ENCODE measurements at places on chromosomes 5 and 9.

DNA sequence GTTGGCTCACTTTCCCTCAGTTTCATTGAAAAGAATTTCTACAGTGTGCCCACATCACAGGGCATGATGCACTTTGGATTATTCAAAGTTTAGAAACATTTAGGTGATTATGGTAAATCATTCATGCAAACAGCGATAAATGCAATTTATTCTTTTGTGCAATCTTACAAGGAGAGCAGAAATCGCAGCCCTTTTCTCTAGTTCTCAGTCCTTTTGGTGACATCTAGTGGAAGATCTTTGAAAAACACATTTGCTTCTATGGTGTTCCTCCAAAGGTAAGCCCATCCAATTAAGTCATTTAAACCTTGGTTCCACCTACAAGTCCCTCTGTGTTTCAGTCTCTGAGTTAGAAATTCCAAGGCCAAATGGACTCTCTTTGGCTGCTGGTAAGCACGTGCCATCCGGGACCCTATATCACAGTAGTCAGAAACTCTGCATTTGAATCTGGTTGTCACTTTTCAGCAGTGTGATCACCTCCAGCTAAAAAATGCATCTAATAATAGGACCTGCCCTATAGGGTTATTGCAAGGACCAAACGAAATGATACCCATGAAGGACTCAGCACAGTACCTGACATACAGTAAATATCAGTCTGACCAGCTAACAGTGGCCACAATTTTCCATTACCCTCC lies 66.4 kb downstream of the MACROH2A1 start:
- DNase-seq, result no peak

- no peak for DNase-seq
Observed at GRCh38 chr5:3958389-3958788, 362.8 kb downstream of the IRX1 start.

GRCh38 chr9:133252301-133253020 lies 22.5 kb downstream of the ABO start:
- no peak for DNase-seq

- no peak for DNase-seq
Observed at GRCh38 chr5:153896701-153897100, 142.0 kb downstream of the FAM114A2 start.

- no peak for DNase-seq
Observed at GRCh38 chr9:14361074-14361473, 47.1 kb upstream of the NFIB start.

GRCh38 chr5:132754947-132755346 lies 7.7 kb downstream of the CCNI2 start:
- no peak for DNase-seq

DNA sequence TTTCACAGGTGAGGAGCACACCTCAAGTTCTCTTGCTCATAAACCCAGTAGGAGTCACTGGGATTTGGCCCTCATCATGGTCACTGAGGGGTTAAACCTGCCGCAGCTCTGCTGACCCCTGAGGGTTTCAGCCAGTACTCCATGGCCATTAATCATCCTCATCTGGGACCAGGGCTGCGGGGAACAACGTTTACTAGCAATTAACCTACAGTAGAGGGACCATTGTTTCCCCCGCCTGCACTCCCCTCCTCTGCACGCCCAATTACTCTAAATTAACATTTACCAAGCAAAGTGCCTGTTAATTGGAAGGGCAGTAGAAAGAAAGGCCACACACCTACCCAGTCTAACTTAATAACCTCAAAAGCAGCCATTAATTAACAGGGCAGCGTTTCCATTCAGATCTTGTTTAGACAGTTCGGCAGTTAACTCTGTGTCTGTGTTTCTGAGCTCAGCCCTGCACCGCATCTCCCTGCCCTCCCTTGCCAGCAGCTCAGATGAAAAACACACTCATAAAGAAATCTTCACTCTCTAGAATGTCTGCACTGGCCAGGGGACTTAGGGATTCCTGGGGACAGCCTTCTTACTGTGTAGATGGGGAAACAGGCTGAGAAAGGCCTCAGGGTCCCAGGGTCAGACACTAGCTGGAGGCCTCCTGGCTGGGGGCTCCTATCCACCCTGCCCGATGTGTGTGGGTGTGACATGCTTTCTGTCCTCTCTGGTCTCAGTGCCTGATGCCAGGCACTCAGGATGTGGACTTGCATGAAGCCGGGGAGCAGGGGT lies 51.6 kb downstream of the ALG2 start:
- no peak for DNase-seq

GRCh38 chr9:129640086-129640870 lies 1.7 kb downstream of the ASB6 start:
- DNase-seq, result no peak

DNA sequence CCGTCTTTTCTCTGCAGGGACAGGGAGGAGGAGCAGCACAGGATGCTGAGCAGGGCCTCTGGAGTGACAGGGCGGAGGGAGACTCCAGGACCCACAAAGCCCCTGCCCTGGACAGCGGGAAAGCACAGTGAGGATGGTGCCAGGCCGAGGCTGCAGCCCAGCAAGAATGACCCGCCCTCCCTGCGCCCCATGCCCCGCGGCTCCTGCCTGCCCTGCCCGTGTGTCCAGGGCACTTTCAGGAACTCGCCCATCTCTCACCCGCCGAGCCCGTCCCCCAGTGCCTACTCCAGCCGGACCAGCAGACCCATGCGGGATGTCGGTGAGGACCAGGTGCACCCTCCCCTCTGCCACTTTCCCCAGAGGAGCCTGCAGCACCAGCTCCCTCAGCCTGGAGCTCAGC lies 9.1 kb upstream of the EXOC3 start:
- DNase-seq, result no peak

- DNase-seq, result peak; percentile 88
Observed at GRCh38 chr9:128455849-128456612, at the start of gene ODF2. Gene ODF2, plus strand, starts transcription at chr9:128456006. Its CDS starts 86 bp downstream, at chr9:128456092.

DNA sequence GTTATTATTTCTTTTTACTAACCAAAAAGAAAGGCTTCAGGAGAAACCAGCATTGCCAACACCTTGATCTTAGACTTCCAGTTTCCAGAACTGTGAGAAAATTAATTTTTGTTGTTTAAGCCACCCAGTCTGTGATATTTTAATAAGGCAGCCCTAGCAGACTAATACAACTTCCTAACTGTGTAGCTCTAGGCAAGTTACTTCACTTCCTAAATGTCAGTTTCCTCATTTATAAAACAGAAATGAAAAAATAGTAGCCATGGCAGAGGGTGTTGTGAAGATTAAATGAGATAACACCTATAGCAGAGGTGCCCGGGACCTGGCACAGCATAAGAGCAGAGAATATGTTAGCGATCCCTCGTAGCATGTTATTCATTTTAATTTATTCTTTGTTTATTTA lies 66.6 kb upstream of the HAND1 start:
- no peak for DNase-seq

DNA sequence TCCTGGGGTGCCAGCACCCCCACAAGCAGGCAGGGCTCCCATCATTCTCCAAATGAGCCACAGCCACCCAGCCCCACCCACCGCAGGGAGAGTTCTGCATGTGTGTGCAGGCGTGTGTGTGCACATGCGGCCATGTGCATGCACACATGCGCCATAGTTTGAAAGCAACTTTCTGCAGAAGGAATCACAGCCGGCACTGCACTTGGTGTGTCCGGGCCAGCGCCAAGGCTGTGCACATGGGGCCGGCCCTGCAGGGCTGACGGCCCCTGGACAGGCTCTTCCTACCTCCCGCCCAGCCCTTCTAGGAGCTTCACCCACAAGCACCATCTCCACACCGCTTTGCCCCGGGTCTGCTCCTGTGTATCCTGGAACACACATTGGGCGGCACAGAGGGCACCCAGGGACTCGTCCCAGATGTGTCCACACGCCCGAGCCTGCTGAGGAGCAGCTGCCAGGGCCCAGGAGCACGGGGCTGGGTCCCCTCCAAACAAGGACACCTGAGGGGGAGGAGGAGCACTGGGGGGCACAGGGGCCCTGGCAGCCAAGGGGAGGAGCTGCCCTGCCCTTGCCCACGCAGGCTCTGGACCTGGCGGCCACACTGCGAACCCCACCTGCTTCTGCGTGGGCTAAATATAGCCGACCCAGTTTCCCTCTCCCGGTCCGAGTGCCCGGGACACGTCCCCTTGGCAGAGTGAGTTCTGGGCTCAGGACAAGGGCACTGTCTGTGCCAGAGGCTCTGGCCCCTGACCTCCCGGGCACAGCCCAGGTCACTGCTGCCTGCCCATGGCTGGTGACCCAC lies 19.1 kb downstream of the TPPP start:
- no peak for DNase-seq

- DNase-seq, result no peak
Observed at GRCh38 chr9:93541581-93542349, 34.6 kb upstream of the PHF2 start.

- no peak for DNase-seq
Observed at GRCh38 chr9:129496473-129497004, 124.4 kb downstream of the C9orf50 start.

DNA sequence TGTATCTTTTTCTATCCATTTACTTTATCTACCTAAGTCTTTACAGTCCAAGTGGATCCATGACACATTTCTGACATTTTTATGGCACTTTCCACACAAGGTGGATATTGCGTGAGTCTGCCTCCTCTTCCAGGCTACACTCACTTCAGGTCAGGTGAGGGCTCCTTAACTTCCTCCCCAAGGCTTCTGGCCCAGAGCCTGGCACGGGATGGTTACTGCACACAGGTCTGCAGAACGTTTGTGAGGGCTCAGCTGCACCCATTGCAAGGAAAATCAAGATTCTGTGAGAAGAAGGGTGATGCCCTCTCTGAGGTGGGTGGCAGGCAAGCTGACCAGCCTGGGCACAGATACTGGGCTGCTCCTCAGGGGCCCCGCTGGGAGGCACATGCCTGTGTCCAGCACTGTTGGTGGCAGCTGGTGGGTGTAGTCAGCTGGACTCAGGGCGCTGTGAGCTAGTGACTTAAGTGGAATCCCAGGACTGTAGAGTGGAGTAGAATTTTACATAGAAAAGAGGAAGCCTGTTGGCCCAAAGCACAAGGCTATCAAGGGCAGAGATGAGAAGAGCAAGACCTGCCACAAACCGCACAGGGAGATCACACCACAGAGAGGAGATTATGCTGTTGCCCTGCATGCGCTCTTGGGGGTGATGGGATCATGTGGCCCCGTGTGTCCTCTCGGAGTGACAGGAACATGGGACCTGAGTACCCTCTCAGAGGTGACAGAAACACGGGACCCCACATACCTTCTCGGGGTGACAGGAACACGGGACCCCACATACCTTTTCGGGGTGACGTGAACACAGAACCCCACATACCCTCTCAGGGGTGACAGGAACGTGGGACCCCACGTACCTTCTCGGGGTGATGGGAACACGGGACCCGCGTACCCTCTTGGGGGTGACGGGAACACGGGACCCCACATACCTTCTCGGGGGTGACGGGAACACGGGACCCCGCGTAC lies 21.3 kb downstream of the AHRR start:
- no peak for DNase-seq

GRCh38 chr9:95696701-95697100 lies 178.8 kb upstream of the ERCC6L2 start:
- DNase-seq, result no peak

DNA sequence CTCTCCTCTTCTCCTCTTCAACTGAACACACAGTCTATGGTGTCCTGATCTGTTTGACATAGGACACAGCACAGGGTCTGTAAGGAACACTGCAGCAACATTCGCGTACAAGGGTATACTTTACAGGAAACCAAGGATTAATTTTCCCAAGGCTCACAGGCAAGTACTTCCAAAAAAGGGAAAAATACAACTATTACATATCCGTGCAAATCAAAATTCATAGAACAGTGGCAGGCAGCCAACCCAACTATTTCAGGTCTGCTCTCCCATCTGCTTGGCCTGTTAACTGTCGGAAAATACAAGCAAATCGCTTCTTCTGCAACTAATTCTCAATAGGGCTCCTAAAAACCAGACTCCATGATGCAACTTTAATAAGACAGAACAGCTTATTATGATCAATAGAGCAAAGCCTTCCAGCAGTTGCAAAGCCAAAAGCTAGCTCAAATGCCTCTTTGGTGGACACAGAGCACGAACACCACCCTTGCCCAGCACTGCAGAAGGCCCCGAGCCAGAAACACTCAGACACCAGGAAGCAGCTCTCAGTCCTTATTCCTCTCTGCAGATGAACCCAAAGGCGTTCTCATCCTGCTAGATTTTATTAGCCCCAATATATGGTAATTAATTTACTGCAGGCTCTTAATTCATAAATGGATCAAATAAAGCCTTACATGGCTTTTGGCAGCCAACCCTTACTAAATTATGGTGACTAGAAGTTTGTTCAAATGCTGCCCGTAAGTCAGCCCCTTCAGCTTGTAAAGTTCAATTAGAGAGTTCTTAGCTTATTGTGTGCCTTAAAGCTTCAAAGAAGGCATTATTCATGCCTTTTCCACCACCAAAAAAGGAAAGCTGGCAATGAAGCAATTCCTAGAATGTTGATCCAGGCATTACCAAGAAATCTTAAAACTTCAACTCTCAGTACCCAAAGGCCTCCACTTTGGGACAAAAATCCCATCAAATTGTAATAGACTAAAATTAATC lies 68.8 kb downstream of the ZNF608 start:
- no peak for DNase-seq

- DNase-seq, result no peak
Observed at GRCh38 chr5:122985954-122986721, 50.4 kb downstream of the PPIC start.

- DNase-seq, result no peak
Observed at GRCh38 chr5:149153751-149154610, 12.7 kb downstream of the ABLIM3 start.

DNA sequence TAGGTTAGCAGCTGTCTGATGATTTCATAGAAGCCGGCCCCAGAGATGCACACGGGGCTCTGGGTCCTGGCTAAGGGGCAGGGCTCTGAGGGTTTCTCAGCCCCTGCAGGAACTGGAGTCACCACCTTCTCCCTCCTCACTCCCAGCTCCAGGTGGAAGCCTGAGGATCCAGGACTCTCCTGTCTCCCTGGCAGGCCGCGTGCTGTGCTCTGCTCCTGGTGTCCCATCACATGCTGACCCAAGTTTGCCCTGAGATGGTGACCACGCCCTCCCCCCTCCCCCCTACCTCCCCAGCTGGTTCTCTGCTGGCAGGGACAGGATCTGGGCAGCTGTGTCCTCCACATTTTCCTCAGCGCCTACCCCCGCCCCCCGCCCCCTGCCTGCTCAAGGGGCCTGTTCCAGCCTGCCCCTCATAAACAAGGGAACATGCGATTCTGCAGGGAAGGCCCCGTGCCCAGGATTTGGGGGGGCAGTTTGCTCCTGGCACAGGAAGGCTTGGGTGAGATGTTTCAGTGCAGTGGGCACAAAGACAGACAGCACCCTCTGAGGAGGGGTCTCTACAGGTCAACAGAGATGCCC lies 87.4 kb downstream of the PSD2 start:
- DNase-seq, result no peak

DNA sequence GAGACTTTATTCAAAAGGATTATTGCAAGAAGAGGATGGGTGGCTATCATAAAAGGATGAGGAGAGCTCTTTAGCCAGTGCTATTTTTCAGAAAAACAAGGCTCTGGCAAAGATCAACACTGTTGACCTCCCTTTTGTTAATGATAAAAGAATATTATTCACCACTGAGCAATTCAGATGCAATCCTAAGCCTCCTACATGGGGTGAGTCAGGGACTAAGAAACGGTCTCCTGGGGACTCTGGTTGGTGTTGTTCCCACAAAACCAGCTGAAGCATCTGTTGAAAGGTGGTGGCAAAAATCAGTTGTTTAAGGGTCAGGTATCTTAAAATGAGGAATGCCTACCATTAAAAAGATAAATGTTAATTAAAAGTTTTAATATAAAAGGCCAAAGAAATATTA lies 7.7 kb upstream of the GCNT1 start:
- DNase-seq, result no peak

GRCh38 chr5:169702693-169703481 lies 65.8 kb downstream of the DOCK2 start:
- DNase-seq, result no peak

All from esophagus squamous epithelium (tissue), 5 donors.